ENCODE measurements at places on chromosomes 4 and X.

GRCh38 chr4:9976781-9977180, 44.5 kb downstream of the SLC2A9 start:
- no peak for DNase-seq

GRCh38 chr4:143405075-143405730, 68.5 kb downstream of the GAB1 start:
- DNase-seq: no peak

GRCh38 chr4:168451744-168452390, 28.4 kb downstream of the DDX60L start:
- DNase-seq: peak; percentile 82

- DNase-seq: no peak
These were observed 1538.2 kb downstream of the TECRL start for GRCh38 chr4:62871078-62871477.

DNA sequence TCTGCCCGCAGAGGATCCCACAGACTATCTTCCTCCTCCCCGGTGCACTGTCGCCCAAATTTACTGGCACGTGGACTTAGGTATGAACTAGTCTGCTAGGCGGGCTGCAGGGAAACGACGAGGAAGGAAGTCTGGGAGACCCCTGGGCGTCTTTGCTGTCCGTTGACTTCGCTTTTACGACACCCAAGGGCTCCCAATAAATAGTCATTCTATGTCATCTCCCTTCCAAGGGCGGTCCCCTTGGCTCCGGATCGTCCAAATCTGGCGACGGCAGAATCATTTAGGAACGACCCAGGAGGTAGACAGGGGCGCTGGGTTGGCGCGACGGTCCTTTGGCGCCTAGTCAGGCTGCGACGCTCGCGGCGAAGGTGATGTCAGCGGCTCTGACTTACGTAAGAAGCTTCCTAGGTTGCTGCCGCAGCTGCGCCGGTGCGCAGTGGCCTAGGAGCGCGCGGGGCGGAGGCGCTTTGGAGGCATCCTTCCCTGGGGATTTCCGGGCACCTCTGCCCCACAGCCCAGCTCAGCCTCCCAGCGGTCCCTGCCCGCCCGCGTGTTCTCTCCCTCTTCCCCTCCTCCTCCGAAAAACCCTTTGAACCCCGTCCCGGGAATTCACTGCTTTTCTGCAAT, 2.2 kb downstream of the NHS start:
- peak; percentile 43 for DNase-seq

DNA sequence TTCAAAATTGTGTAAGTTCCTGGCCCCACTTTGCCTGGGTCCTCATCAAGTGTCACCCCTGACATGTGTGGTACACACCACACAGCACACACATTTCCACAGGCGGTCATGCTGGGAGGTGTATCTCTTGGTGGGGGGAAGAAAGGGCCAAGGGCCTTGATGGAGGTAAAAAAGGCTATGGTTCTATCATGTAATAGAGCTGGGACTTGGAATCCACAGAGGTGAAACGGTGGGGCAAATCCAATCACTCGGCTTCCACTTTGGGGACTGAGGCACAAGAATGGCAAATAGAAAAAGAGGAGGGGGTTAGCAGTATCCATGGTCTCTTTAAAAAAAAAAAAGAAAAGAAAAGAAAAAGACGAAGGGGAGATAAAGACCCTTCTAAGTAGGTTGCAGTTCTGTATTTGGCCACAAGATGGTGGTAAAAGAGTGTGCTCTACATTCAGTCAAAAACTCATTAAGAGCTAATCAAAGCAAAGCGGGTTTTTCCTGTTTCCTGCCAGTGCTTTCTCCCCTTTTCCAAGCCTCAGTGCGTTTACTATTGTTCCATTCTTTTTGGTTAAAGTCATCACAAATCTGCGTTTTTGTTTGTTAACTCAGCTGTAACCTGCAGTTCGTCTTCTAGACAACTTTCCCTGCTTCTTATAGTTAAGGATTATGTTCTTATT, 37.0 kb upstream of the ATP6AP2 start:
- peak; percentile 68 for DNase-seq

DNA sequence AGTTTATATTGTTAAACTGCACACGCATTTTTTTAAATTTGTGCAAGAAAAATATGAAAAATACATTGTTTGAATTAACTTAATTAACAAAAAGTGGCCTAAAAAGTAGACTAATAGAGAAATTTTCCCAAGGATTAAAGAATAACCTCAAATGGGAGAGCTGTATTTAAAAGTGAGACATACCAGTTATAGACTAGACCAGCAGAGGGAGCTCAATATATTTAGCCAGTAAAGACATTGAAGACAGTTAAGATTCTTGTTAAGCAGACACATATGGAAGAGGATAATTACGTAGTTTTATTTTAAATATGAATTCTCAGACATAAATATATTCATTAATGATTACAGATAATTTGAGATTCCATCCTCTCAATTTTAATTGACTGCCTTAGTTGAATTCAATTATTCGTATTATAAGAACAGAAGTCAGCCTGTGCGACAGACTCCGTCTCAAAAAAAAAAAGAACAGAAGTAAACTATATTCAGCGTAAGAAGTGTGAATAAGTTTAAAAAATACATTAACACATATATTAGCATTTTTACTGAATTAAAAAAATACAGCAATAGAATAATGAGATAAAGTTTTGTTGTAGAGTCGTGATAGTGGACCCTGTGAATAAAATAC, 64.8 kb downstream of the GLRA3 start:
- peak; percentile 49 for DNase-seq

GRCh38 chrX:13115146-13115855, 70.9 kb upstream of the FAM9C start:
- no peak for DNase-seq

GRCh38 chrX:108642273-108642628, 94.1 kb downstream of the IRS4 start:
- no peak for DNase-seq

DNA sequence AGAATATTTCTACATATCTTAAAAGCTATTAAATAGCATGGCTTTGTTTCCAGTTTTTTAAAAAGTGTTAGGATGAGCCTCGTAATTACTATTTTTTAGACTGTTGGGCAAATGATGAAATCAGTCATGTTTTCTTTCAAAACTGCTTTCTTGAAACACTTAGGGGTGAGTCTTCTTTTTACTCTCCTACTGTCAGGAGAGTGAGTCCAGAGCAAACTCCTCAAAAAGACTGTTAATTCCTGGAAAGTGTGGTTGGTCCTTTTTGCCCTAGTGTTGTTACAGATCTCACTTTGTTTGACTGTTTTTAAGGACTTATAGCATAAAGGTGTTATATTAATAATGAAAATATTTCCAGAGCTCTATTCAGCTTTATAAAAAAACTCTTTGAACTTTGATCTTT, 6.3 kb downstream of the GSTCD start:
- peak; percentile 9 for DNase-seq

DNA sequence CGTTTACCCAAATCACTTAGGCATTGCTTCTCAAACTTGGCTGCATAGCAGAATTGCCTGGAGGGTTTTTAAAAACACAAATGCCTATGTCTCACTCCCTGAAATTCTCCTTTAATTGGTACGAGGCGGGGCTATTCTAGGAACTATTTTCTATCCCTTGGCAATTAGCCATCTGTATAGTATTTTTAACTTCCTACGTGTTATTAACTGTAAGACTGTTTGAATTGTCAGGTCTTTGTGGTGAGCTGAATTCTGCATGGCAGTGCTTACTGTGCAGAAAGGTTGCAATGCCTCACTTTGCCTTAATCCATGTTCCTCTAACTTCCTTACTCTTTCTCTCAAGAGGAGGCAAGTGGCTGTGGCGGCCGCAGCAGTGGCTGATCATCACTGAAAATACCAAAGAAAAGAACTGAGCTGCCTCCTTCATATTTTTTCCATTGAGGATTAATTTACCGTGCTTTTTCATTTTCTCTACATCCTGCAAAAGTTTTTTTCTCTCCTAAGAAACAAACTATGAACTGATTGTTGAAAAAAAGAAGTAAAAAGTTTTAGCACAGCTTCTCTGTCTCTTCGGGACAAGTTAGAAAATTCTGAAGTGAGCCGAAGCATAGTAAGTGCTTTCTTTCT, at the start of gene SHROOM3:
SHROOM3 (plus strand) TSS at position 329 of the 627 bp plus-strand sequence. CDS start 824 bp downstream, outside the sequence.
- peak; percentile 3 for DNase-seq

- DNase-seq: peak; percentile 22
These were observed 276.5 kb upstream of the AGTR2 start for GRCh38 chrX:115894087-115894486.

DNA sequence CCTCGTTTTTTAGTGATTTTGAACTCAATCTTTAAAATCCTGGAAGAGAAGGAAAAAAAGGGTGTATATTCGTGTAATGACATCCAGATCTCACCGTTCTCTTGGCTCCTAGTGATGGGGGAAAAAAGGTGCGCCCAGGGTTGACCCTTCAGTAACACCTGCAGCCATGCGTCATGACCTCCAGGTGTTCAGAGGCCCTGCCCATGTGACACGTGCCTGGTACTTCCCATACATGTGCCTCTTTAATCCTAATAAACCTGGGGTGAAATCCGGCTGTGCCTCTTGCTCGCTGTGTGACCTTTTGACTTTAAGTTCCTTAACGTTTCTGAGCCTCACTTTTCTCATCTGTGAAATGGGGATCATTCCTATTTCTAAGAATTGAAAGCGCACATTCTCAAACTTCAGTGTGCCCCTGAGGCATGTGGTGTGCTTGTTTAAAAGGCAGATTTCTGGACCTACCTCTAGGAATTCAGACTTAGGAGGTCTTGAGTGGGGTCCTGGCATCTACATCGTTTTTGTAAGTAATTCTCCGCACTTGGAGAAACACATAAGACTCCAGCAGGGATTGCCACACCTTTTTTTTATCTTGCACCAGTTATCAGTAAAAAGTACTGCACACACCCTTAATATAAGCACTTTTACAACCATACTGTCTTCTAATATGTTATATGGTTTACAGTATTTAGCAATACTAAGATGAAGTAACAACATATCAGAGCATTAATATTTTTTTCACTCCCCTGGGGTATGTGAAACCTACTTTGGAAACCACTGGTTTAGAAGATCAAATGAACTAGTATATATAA, 90.1 kb downstream of the RELL1 start:
- DNase-seq: peak; percentile 75

DNA sequence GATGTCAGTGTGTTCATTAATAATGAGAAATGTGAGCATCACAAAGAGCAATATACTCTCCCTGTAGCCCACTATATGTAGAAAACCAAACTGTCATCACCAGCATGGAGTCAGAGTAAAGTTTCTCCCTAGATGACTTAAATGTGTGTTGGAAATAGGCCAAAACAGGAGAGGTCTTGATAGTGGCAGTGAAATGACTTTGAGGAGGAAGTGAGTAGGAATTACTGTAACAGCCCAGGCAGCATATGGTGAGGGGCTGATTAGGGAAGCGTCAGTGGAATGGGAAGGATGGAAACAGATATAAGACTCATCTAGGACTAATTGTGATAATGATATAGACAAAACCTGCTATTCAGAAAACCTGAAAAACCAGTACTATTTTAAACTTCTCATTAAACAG, 83.9 kb downstream of the ATXN3L start:
- DNase-seq: no peak

DNA sequence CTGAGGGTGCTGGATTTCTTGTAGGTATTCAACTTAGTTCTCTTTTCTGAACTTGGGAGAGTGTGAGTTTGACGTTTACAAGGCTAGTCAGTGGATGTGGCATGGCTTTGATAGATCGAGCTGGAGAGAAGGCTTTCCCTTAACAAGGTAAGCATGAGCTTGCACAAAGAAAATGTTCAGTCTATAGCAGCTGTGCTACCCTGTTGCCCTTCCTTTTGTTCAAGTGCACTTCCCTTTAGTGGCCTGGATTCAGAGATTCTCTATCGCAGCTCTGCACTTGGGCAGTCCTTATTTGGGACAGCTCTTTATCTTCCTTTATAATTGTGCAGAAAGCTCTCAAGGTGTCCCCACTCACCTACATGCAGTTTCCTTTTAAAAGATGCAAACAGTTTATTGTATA, 198.0 kb downstream of the ARHGAP24 start:
- no peak for DNase-seq

- no peak for DNase-seq
These were observed 397.0 kb downstream of the GPAT3 start for GRCh38 chr4:83932750-83933391.

DNA sequence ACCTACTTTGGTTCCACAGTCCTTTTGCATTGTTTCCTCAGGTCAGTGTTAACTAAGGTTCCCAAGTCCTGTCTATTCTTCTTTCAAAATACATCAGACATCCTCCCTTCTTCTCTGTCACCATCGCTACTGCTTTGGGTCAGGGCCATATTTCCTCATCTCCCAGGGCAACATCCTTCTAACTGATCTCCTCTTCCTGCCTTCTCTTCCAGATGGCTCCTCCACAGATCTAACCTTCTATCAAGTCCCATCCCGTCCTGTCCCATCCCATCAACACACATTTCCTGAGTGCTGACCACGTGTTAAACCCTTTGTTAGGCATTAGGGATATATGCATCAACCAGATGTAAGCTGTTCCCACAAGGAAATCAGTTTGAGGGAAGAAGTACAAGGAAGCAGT, 25.9 kb downstream of the PLAC1 start:
- DNase-seq: peak; percentile 17

DNA sequence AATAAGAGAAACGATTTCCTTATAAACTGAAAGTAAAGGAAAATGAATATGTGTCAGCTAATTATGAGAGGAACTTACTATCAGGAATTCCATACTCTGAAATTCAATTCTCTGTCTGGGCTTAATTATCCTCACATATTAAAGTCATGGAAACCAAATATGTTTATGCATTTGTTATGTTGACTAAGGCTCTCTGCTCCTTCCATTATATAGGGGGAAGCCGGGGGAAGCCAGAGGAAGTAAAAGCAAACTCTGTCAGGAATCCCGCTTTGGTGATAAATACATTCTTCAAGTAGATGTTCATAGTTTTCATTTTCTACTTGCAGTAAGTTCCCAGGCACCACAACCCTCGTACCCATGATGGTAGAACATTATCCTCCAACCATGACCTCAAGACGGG, 142.8 kb upstream of the VCX2 start:
- no peak for DNase-seq

- DNase-seq: no peak
These were observed 205.9 kb upstream of the VCX start for GRCh38 chrX:7637066-7637465.

DNA sequence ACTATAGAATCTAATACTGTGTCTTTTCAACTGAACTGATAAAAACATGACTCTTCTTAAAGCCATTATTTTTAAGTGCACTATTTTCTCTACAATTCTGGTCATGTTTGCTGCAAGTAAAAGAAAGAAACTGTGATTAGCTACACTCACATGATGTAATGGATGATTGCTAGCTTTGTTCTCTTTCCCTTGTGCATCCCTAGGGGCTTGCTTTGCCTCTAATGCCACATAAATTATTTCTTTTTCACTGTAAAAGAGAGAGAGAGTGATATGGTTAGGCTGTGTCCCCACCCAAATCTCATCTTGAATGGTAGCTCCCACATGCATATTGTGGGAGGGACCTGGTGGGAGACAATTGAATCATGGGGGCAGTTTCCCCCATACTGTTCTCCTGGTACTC, 630.2 kb upstream of the NR3C2 start:
- DNase-seq: no peak

DNA sequence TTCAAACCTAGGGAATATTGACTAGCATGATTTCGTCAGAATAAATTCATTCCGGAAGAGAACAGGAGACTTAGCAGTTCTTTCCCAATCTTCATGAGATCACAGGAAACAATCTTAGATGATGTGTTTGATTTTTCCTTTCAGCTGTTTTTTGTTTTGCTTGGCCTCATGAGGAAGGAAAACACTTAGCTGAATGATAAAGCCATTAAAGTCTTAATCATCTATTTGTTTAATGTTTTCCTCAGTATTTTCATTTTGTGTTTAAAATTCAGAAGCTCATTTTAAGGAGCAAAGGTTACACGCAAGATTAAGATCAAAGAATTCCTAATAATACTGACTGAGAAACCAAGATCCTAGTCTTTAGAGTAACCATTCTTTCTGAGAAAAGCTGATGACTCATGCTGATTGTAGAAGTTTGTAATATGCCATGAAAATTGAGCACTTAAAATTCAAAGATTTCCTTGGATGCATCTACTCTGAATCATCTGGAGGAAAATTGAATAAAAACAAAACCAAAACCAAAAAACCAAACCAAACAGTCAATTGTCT, 15.4 kb upstream of the TBC1D19 start:
- peak; percentile 84 for DNase-seq

All from fibroblast of villous mesenchyme (primary cell).